ENCODE measurements at places on chromosomes 6 and 20. TPM values are rescaled to one million over a fixed set of nuclear protein-coding genes. Genes with fewer than 3 reads are reported as not detected.

ZSCAN23 gene
- total RNA-seq, result 3.3 TPM

DNA sequence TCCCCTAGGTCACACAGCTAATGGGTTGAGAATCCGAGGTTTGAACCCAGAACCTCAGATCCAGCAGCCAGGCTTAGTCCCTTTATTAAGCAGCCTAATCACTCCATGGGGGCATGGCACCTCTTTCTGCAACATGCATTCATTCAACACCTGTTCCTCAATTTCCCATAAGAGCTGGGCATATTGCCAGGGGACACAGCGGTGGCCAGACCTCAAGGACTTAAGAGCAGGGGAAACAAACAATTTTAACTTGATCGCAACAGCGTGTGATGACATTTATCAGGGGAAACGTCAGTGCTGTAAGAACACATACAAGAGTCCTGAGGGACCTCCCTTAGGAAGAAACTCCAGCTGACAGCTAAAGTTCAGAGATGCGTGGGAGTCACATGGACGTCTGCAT lies 267.4 kb upstream of the CDH4 start:
- DNase-seq, result no peak

DNA sequence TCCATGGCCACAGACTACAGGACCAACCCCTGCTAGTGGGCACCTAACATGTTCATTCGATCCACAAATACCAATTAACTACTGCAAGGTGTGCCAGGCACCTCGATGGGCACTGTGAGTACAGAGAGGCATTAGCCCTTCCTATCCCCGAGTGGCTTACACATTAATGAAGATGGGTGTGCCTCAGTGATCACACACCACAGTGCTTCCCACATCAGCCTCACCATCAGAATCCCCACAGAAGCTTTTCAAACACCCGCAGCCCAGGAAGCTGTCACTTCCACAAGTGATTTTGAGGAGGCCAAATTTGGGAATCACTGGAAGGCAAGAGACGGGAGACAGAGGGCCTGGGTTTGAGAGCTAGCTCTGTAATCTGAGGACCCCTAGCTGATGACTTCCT lies 23.7 kb downstream of the EZR start:
- DNase-seq, result no peak

DNA sequence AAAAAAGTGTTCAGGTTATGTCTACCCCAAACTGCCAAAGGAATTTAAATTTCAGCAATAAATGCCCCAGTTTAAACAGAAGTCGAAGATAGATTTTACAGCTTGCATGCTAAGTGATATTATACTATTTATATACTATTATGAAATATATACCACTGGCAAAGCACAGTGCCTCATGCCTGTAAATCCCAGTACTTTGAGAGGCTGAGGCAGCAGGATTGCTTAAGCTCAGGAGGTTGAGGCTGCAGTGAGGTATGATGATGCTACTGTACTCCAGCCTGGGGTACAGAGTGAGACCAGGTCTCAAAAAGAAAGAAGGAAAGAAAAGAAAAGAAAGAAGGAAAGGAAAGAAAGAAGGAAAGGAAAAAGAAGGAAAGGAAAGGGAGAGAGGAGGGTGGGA lies 102.1 kb downstream of the MTFR2 start:
- no peak for DNase-seq

DNA sequence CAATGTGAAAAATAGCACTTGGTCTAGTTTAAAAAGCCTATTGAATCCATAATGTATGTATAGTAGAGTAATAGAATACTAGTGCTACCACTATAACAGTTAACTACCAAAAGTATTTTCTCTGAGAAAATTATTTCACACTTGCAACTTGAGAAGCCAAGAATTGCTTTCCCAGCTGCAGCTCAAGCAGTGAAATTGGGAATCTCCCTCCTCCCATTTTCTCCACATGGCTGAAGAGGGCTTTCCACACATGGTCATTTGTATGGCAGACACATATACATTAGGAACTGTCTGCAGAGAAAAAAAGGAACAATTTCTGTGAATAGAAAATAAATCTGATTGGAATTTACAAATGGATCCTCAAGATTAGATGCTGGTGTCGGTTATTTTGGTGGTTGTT lies 34.5 kb downstream of the TOMM6 start:
- no peak for DNase-seq

RIPPLY2 gene
- total RNA-seq, result 0.24 TPM
